G401 (cell line): ENCODE measurements at places on chromosomes 16 and 17. TPM values are rescaled to one million over a fixed set of nuclear protein-coding genes. Genes with fewer than 3 reads are reported as not detected.
A peak's percentile ranks its signal among the peaks of the same experiment; 100 is the strongest.

- peak; percentile 64 for DNase-seq
These were observed 2.8 kb upstream of the PYCR1 start for GRCh38 chr17:81939881-81940385.

- no peak for DNase-seq
These were observed 222.7 kb downstream of the LGALS9B start for GRCh38 chr17:20244671-20245070.

GRCh38 chr16:22300427-22301071 is 3.3 kb downstream of the POLR3E start:
- DNase-seq: peak; percentile 45

GRCh38 chr17:57457188-57457587 is 200.9 kb downstream of the MSI2 start:
- DNase-seq: no peak

GRCh38 chr16:12679660-12680272 is 123.9 kb downstream of the CPPED1 start:
- DNase-seq: no peak

GRCh38 chr16:51156807-51157200 is 5.7 kb upstream of the SALL1 start:
- DNase-seq: no peak

- peak; percentile 59 for DNase-seq
These were observed 8.1 kb downstream of the MEIOB start for GRCh38 chr16:1863681-1864460.

DNA sequence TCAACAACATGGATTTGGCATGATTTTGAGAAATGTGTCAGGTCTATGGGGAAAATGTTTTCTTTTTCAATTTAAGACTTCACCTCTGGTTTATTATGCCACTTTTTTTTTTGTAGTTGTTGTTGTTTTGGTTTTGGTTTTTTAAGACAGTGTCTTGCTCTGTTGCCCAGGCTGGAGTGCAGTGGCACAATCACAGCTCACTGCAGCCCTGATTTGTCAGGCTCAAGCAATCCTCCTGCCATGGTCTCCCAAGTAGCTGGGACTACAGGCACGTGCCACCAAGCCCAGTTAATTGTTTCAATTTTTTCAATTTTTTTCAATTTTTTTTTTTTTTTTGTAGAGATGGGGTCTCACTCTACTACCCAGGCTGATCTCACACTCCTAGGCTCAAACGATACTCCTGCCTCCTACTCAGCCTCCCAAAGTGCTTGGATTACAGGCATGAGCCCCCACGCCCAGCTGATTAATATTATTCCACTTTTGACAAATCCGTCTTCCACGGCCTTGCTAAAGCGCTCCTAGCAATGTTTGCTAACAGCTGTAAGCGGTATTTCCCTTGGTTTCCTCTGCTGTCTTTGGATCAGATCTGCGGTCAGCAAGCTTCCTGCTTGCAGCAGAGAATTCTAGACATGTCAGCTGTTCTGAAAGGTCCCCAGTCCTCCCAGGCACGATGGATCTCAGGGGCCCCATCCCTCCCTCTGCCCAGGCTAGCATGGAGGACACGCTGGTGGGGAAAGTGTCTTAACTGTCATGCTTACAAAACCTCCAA is 7.0 kb upstream of the MILR1 start:
- no peak for DNase-seq

DNA sequence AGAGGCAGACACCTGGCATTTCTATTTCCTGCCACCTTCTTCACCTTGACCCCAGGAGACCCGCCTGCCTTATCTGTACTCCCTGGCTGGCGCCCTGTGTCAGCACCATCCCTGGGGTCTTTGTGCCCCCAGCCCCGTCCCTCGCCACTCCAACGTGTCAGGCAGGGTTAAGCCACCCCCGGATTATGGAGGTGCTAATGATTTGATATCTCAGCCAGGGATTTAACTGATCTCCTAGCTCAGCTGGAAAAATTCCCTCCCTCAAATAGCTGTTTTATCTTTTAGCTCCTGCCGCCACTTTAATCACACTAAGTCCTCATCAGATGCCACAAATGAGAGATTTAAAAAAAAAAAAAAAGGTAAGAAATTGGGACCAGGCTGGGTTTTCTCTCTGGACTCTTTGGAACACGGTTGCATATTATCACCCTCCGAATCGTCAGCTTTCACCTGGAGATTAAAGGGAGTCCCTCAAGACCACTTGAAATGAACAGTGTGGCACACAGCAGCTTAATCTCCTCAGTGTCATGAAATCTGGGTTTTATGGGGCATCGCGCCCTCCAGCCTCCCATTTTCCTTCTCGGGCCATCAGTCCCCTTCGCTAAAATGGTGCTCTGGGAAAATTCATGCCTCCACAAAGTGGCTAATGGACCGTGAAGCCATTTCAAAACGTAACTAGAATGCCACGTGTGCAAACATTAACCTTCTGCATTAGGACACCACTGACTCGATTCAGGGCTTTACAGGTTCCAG is 26.2 kb upstream of the WFDC1 start:
- DNase-seq: no peak

Gene STH
- total RNA-seq: not detected in 2 replicates

Gene PLA2G10
- total RNA-seq: not detected in 2 replicates

Gene ZG16
- not detected in 2 replicates for total RNA-seq
